ENCODE measurements at places on chromosomes 6 and 20.

DNA sequence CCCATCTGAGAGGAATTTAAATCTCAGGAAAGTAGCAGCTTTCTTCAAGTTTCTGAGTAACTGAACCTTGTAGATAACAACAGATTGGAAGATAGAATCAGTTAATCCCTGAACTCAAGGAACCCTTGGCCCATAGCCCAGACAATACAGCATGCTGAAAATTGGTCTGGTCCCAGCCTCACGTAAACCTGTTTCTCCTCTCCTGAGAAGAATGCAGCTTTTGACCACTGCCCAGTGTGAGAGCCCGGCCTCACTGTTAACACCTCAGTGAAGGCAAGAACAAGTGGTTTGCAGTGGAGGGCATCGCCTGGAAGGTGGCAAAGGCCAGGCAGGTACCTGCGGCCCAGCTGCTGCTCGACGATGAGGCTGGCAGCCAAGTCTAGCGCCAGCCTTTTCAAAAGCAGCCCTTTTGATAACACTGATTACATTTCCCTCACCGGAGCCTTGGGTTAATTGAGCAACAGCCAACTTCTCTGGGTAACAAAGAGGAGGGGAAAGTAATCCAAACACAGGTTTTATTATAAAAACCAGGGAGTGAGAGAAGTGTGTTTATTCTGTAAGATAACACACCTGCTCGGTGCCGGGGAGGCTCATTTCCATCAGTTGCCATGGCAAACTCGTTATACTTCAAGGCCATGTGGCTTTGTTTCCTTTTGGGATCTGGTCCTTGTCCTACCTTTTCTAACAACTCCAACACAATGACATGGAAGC, 54.0 kb downstream of the TRAF3IP2 start:
- no peak for DNase-seq

DNA sequence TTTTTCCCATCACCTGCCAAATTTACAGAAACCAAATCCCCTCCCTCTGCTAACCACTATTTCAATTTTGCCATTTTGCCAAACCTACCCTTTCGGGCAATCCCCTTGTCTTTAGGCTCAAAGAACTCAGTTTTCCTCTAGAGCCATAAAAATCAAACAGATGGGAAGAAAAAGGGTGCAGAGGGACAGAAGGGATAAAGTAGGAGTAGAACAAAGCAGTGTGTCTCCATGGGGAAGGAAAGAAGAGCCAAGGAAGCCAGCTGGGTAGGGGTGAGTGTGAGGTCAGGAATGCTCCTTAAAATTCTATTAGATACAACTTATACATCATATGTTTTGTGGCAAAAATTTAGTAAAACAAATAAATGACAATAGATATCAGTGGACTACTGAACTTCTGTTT, 316.5 kb downstream of the BTBD9 start:
- no peak for DNase-seq

- no peak for DNase-seq
Measured at GRCh38 chr6:55399351-55399750, 72.1 kb downstream of the GFRAL start.

- no peak for DNase-seq
Measured at GRCh38 chr6:152078804-152079203, 271.3 kb downstream of the ESR1 start.

- DNase-seq = no peak
Measured at GRCh38 chr6:19041906-19042305, 654.8 kb downstream of the RNF144B start.

- DNase-seq = no peak
Measured at GRCh38 chr20:53837126-53837826, 233.1 kb downstream of the BCAS1 start.

GRCh38 chr20:32626859-32627636, 41.9 kb upstream of the NOL4L start:
- peak; percentile 29 for DNase-seq

DNA sequence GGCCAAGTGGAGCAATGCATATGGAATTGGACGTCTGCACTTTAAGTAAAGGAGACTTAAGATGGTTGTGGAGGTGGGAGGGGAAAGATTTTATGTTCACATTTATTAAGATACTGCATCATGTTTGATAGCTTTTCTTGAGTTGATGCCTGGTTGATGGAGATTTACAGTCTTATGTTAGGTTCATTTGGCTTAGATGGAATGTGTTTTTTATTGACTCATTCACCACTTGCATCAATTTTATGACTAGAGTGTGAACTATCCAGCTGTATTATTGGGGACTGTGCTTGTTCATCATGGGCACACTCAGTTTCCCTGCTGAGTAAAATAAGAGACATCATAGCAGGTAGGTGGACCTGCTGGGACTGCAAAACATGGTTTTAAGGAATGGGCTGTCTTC, 91.2 kb upstream of the SCP2D1 start:
- DNase-seq = no peak

DNA sequence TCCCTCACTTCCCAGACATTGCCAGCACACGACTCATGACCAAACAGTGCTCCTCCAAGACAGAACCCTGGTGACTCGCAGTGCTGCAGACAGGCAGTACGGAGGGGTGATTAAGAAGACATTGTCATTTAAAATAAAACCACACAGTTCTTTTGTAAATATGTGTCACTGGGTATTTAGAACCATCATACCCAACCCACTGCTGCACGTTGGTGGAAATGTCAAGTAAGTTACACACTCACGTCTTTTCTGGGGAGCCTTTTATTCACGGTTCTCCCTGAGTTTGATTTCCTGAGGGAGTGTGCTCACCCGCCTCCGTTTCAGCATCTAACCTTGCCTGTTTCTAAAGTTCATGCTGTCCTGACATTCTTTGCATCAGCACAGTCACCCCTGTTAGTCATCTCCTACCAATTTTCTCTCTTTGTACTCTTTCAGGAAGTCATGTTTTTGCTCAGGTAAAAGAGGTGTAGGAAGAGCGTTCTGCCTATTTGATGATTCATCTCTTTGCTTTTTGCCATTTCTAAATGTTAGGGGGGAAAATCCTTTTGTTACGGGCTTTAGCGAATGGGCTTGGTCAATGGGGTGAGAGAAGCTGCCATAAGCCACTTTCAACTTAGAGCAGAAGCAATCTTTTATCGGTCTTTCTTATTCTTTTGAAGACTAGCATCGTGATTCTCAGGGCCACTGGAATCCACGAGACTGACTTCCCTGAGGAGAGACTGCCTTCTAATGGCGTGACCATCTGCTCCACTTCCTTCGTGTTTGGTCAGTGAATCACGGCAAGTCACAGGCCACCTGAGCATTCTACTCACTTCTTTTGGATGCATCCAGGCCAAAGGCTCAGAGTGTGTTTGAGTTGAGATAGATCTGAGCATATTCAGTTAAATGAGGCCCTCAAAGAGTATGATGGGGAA, 512.8 kb upstream of the JARID2 start:
- no peak for DNase-seq

GRCh38 chr6:10297832-10298231, 117.0 kb downstream of the TFAP2A start:
- DNase-seq = no peak

DNA sequence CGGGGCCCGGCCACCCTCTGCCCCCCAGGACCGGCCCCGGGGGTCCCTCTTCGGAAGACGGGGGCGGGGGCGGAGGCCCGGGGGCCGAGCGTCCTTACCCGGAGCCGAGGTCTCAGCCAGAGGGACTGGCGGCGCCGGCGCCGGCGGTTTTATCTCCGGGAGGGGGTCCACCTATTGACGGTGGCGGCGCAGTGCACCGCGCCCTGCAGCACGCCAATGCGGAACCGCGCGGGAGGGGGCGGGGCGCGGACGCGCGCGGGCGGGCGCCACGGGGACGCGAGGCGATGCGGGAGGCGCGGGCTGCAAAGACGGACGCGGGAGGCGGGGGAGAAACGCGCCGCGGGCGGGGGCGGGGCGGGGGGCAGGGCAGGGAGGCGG, at the start of gene EEF1A2:
TSS of gene EEF1A2 (minus strand) at position 124 of the 378 bp plus-strand sequence. CDS start 1,320 bp downstream, outside the sequence.
- no peak for DNase-seq

DNA sequence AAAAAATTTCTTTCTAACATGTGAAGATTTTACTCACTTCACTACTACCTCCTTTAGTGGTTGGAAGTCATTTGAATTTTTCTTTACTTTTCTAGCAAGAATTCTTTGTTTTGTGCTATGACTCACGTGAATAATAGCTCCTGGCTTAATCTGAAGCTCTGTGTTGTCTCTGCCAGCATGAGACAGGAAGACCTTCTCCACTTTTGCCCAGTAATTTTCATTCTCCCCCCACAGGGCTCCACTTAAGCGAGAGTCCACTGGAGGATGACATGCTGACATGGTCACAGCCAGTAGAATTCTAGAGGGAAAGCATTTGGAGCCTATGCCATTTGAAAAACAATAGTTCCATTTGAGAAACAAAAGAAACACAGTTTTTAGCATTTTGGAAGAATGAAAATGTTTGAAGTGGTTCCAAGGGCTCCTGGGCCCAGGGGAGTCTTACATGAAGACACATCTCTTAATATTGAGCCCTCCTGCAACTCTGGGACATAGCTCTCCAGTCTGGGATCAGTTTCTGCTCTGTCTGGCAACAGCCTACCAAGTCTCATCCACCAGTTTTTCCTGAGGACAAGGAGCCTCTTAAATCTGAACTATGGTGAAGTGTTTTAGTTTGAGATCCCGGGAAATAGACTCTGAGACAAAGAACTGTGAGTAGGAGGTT, 231.4 kb downstream of the PAX1 start:
- DNase-seq = no peak

DNA sequence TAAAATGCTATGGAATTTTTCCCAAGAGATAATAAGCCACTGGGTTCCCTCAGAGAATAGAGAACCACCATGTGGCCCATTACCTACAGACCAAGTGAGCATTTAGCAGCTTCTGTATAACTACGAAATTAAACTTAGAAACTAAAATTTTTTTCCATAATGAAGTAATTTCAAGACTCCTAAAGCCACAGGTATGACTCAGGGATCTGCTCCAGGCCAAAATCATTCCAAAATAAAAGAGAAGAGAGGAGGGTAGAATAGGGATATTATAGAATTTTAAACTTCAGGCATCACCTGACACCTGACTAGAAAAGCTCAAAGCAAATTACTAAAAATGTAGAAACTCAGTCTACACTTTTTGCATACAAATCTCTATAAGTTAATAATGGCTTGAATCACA, 108.9 kb upstream of the DST start:
- no peak for DNase-seq

DNA sequence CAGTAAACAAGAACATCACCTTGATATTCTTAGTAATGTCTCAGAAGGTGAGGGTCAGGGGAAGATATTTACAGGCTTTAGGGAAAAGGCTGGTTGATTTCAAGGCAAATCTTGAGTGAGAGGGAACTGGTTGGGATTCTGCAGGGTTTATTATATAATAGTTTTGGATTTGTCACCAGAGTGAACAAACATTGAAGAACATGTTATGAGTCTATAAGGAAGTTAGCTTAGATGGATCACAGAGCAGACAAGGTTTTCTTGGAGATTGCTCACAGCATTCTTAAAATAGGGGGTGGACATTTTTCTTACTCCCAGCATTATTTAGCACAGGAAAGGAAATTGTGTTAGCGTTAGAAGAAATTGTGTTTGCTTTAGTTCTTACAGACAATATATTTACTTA, 324.9 kb downstream of the LAMA2 start:
- no peak for DNase-seq

GRCh38 chr6:3592371-3592941, 135.6 kb upstream of the SLC22A23 start:
- no peak for DNase-seq

All from substantia nigra (tissue), 51 donors.